ENCODE measurements at places on chromosomes 11 and 22.

GRCh38 chr11:86999388-86999787, 38.3 kb upstream of the TMEM135 start:
- DNase-seq, result no peak

DNA sequence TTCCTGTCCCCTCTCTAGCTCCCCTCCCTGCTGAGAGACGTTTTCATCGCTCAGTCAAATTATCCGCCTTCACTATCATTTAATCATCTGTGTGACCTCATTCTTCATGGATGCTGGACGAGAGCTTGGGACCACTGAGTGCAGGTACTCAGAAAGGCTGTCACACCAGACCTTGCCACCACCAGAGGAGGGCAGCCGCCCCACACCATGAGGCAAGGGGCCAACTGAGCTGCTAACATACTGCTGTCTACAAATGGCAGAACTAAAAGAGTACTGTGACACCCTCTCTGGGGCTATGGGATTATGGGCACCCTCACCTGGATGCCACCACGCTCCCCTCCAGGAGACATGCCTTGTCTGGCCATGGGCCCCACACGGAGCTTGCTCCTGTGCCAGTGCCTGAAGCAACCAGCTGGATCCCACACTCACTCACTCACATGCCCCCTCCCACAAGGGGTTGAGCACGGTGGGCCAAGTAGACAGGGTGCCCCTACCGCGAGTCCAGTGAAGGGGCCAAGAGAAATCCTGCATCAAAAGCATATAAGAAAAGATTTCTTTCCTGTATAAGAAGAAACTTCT, 670.0 kb upstream of the CCDC90B start:
- DNase-seq, result no peak

DNA sequence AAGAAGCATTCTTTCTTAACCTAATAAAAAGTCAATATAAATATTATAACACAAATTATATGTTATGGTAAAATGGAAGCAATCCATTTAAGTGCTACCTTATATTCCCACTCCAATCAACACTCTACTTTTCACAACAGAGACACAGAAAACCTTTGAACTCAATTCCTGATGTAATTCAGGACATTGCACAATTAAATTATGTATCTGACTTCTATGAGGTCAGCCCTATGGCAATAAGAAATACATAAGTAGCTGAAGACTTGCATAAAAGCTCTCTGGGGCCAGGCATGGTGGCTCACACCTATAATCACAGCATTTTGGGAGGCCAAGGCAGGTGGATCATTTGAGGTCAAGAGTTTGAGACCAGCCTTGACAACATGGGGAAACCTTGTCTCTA, 6.8 kb downstream of the OR4D10 start:
- DNase-seq, result no peak

DNA sequence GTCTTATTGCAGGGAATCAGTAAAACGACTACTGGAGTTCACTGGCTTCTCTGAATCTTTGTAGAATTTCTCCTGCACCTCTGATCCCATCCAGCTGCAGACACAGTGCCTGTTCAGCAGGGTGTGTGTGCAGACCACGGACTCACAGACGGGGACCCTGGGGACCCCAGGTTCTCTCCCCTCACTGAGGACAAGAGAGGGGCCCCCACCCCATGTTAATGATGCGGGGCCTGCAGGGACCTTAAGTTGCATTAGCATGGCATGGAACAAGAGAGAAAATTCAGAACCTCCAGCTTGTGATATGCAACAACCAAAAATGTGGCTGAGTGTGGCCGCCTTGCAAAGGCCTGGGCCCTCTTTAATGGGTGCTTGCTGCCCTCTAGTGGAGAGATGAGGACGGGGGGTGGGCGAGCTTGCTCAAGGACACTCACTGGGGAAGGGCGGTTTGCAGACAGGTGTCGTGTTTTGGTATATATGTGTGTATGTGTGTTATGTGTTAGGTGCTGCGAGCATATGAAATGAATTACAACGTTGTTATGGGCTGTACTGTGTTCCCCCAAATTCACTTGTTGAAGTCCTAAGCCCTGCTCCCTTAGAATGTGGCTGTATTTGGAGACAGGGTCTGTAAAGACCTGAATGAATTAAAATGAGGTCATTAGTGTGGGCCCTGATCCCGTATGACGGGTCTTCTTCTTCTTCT, 84.4 kb upstream of the SEPTIN5 start:
- DNase-seq, result peak; percentile 84

GRCh38 chr11:20337526-20338154, 25.9 kb upstream of the HTATIP2 start:
- DNase-seq, result peak; percentile 23

DNA sequence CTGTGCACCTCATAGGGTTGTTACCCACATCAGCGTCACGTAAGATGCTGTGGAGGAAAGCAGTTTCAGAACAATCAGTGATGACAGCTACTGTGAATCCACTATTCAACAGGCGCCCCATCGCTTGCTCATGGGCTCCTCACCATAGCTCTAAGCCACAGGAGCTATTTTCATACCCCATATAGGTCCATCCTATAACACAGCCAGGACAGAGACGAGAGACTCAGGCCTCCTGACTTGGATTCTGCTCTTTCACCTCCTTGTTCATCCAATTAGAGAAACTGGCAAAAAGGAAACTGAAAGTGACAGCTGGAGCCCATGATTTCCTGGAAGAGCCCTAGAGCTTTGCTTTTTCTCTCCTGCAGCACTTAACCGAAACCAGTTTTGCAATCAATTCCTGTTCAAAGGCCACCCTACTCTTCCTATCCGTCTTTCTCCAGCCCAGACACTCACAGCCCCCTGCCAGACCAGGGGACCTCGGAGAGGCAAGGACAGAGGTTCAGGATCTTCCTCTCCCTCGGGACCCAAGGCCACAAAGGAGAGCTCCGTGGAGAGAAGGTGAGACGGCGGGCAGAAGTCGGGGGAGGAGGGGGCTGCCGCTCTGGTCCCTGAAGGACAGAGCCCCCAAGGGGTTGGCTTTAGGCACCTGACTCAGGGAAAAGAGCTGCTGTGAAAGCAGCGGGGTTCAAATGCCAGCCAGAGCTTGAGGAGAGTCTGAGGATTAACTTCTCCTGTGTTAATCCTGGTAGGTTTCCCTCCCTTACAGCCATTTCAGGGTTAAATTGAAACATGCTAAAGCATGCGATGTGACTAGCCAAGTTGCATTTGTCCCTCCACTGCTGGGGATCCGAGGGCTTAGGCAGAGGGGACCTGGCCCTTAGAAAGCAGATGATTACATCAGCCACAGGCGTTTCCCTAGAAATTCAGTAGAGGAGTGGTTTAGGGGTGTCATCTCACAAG, at the start of gene APOL6:
TSS of gene APOL6 (plus strand) at position 381 of the 960 bp plus-strand sequence. CDS start 7,980 bp downstream, outside the sequence.
- DNase-seq, result no peak

GRCh38 chr22:36362932-36363331, 24.8 kb downstream of the MYH9 start:
- no peak for DNase-seq

DNA sequence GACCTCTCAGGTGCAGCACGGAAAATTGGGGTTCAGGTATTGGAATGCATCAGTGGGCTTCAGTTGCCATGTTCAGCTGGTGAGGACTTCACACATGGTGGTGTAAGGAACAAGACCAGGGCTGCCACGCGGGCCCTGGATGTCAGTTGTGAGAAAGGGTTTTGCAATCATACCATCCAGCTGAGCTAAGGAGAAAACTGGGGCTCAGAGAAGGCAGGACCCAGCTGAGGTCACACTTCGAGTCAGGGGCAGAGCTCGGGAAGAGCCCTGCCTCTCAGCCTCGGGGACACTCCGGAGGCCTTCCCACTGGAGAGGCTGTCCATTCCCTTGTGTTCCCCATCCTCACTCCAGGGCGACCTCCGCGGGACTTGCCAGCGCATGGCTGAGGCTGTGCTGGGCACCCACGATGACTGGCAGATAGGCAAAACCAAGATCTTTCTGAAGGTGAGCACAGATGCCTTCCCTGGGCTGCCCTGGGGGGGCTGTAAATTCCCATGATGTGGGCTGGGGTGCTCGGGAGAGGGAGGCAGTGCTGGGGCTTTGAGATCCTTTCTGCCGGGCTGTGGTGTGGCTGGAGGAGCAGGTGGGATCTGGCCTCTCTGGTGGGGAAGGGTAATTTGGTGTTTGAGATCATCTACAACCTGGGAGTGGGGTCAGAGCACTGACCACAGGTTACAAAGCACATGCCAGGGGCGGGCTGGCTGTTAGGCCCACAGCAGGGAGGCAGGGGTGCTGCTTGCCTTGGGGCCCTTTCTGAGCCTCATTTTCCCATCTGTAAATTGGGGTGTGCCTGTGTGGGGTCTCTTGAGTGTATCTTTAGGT, 47.2 kb downstream of the MYO7A start:
- no peak for DNase-seq

DNA sequence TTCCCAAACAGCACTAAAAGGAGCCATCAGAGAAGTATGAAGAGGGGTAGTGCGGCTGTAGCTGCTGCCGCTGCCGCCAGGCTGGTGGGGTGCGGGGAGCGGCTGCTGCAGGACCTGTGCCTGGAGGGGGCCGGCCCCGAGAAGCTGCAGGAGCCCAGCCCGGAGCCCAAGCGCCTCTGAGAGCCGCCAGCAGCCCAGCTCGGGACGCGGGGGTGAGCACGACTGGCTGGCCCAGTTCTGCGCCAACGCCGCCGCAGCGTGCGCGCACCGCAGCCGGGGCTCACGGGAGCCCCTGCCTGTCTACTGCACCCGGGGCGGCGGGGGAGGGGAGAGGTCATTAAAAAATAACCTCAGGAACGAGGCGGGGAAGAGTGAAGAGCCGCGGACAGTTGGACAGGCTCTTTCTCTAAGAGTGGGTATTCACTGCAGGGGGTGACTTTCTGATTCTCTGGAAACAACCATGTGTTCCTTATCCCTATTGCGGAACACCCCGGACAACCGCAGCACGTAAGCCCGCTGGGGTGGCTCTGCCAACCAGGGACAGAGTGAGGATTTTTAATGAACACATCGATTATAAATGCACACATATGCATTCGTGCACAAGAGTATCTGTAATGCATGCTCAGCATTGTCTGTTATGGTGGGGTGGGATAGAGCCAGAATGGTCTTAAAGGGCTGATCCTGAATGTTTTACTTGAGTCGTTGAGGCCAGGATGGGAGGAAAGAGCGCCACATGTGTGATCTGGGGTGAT, 453 bp downstream of the GAS2 start:
- peak; percentile 39 for DNase-seq

GRCh38 chr22:27387561-27387960, 414.0 kb downstream of the MN1 start:
- no peak for DNase-seq

DNA sequence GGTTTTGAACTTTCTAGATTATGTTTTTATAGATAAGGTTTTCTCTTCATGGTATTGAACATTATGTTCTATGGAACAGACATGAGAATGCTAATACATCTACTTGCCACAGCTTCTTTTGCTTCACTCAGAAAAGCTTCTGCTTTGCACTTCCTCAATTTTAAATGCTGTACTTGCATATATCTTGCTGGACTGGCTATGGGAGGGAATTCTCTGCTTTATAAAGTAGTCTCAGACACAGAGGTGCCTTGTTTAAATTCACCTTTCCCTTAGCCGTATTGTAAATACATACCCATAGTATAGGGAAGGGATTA, 173.9 kb downstream of the DDX10 start:
- DNase-seq, result no peak

DNA sequence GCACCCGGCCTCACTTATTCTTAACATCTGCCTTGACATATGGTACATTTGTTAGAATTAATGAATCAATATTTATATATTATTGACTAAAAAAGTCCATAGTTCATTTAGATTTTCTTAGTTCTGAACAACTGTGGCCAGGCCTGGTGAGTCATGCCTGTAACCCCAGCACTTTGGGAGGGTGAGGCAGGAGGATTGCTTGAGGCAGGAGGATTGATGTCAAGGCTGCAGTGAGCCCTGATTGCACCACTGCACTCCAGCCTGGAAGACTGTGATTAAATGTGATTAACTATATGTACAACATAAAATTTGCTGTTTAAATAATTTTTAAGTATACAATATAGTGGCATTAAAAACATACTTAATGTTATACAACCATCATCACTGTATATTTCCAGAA, 5.6 kb downstream of the UVRAG start:
- DNase-seq, result no peak

DNA sequence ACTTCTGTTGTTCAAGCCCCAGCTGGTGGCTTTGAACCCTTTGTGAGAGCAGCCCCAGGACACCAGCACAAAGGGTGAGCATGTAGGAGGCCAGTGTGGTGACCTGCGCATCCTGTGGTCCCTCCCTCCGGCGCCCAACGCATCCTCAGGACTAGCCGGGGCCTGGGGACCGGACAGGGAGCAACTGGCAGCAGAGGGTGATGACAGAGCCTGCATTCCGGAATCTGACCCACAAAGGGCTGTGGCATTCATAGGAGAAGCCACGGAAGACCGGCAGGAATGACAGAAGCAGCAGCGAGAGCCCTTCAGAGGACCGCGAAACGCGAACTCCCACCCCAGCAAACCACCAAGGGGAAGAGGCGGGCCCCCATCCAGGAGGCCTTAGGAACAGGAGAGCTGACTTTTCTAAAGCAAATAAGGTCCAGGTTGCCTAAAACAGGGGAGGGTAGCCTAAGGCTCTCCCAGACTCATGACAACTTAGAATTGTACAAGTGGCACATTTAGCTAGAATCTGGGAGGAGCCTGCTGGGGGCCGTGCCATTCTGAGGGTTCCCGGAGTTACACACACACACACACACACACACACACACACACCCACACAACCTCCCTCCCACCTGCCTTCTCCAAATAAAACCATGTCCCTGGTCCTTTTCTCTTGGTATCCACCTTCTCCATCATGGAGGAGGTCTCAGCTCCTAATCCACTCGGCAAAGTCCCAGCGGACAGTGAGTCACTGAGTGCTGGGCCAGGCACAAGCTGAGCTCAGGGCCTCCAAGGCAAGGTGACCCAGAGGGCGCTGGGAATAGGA, 232.7 kb downstream of the CTTN start:
- DNase-seq, result no peak

GRCh38 chr11:118042796-118043195, 34.1 kb upstream of the TMPRSS4 start:
- no peak for DNase-seq

DNA sequence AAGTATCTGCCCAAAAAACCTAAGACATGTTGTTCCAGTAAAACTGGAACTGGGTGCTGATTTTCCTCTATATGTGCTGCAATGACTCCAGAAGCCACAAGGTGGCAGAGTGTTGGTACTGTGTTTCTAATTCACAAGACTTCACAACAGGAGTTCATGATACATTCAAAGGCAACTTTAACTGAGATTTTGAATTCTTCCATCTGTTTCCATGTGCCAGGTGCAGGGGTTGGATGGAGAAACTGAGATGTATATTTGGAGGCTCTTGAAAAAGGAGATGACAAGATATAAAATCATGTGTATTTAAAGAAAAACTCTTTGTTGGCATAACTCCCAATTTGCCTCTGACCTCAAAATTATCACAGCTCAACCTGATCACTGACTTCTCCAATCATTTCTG, 1098.6 kb upstream of the CCDC90B start:
- no peak for DNase-seq

- no peak for DNase-seq
Observed at GRCh38 chr11:27710536-27710935, 10.3 kb upstream of the BDNF start.

GRCh38 chr11:127843483-127844396, 743.6 kb downstream of the ETS1 start:
- peak; percentile 24 for DNase-seq

Measured in 8988T (cell line).